Type B pancreatic cell (in vitro differentiated cells): ENCODE measurements at places on chromosomes 7 and 10. TPM values are rescaled to one million over a fixed set of nuclear protein-coding genes. Genes with fewer than 3 reads are reported as not detected.

Gene PAPOLB
- 0.07 and 0.56 TPM in 2 replicates for total RNA-seq

DNA sequence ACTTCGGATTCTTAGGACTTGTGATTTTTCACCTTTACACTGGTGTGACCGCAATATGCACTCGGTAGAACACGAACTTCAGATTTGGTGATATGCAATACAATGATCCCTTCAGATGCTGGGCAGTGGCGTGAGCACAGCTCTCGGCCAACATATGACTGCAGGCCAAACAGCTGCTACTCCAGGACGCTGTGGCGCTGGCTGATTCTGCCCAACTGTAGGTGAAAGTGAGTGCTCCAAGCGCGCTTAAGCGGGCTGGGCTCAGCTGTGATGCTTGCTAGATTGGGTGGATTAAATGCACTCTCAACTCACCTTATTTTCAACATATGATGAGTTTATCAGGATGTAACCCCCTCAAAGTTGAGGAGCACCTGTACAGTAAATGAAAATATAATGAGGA is 137.6 kb upstream of the RET start:
- H3K36me3 ChIP-seq, result no peaks in the 10 kb centered on the region
- H3K4me1 ChIP-seq, result peaks cover 4% of the 10 kb centered on the region
- no peak overlapping the region for H3K4me3 ChIP-seq
- H3K27ac ChIP-seq, result no peak overlapping the region

DNA sequence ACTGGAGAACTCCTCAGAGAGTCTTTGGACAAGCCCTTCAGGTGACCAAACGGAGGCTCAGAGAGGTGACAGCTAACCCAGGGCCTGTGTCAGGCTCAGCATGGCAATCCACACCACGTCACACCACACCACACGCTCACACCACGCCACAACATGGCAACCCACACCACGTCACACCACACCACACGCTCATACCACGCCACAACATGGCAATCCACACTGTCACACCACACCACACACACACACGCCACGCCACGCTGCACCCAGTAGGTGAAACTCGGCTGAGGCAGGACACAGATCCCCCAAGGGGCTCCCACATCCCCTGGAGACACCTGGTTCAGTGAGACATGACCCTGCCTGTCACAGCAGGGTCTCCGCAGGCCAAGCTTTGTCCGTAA is 107.3 kb downstream of the PDGFA start:
- H3K4me1 ChIP-seq, result no peaks in the 10 kb centered on the region
- no peak overlapping the region for H3K4me3 ChIP-seq
- no peaks in the 10 kb centered on the region for H3K36me3 ChIP-seq
- DNase-seq, result no peak
- H3K27ac ChIP-seq, result no peak overlapping the region

Gene DDX21
- 53.2 and 57.5 TPM in 2 replicates for total RNA-seq

- no peaks in the 10 kb centered on the region for H3K36me3 ChIP-seq
- H3K27me3 ChIP-seq, result no peaks in the 10 kb centered on the region
These were observed 249.1 kb downstream of the KCND2 start for GRCh38 chr7:120521761-120522737.

Gene SLC13A4
- total RNA-seq, result 5.2 and 11.3 TPM in 2 replicates
